Stimulated activated CD4-positive, alpha-beta T cell treated with anti-CD3 and anti-CD28 coated beads, Interleukin-12 subunit alpha, Interleukin-12 subunit beta, amount 100 ng/mL, for 48 hours (primary cell): ENCODE measurements at places on chromosomes 13 and 19.

DNA sequence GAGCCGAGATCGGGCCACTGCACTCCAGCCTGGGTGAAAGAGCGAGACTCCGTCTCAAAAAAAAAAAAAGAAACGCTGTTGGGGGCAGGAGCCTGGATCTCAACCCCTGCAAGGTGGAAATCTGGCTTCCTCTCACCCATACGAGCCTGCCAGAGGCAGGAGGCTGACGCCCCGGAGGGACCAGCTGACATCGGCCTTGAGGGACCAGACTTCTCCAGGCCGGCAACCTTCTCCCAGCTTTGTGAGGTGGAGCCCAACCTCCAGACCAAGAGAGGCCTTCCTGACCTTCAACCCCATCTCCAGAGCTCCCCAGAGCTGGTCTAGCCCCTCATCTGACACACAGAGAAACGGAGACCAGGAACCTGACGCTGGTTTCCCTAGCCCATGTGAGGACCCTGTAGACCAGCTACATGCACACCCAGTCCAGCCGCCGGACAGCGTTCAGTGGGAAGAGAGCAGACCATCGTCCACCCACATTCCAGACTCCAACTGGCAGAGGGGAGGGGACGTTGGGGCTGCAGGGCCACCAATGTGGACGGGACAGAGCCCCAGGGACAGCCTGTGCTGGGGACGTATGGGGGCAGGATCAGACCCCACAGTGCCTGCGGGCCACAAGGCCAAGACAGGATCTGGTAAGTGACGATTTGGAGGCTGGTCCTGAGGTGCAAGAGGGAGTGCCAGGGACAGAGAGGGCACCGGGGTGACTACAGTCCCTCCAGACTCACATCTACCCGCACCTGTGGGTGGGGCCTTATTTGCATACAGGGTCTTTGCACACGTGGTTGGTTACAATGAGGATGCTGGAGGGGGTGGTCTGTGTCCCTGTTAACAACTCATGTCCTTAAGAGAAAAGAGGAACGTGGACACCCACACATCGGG is 11.4 kb downstream of the SBNO2 start:
- DNase-seq: no peak

- DNase-seq: no peak
Measured at GRCh38 chr19:5864725-5865486, 5.4 kb downstream of the FUT5 start.

DNA sequence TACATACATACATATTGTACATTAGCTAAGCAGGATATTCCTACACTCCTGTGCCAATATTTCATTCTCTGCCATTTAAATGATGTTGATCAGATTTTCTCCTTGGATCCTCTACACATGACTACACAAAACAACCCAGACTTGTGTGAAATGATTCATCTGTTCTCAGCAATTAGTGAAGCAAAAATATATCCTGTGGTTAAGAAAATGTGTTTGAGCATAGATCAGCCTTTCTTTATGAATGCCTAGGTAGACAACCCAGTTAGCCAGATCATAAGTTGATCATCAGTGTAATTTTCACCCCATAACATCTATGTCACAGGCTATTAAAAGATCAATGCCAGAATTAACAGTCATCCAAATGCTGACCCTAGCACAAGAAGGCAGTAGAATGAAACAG is 275.2 kb upstream of the EDNRB start:
- no peak for DNase-seq

DNA sequence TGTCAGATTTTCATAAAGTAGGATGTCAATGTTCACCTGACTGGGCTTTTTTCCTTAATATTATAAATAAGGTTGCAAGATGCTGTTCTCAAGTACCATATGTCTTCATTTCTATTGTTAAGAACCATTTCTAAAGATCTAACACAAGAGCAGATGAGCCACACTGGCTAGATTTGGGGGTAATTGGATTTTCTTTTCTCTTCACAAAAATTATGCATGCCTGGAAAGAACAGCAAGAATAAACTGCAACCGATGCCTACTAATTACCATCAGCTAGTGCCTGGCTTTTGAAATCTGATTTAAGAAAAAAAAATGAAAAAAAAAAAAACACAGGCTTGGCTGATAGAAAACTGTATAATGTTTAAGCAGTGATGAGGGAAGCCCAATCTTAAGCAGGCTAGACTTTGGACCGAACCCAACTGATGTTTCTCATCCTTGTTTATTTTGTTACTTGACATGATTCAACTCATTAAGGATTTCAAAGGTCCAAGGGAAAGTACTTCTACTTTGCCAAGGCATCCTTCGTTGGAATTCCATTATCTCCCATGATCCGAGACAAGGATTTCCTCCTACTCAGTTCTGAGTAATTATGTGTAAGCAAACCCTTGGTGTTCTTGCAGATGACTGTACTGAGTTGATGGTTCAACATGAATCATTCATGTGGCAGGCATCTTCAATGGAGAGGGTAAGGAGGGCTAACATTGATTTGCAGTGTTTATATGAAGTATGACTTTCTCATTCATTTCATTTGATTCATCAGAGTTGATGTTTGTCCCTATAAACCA is 300.5 kb downstream of the SPRY2 start:
- no peak for DNase-seq

GRCh38 chr13:29483211-29483610 is 112.3 kb downstream of the SLC7A1 start:
- no peak for DNase-seq

GRCh38 chr13:36612230-36612629 is 61.6 kb upstream of the SERTM1 start:
- no peak for DNase-seq

GRCh38 chr13:85141401-85141800 is 657.8 kb downstream of the SLITRK6 start:
- no peak for DNase-seq

DNA sequence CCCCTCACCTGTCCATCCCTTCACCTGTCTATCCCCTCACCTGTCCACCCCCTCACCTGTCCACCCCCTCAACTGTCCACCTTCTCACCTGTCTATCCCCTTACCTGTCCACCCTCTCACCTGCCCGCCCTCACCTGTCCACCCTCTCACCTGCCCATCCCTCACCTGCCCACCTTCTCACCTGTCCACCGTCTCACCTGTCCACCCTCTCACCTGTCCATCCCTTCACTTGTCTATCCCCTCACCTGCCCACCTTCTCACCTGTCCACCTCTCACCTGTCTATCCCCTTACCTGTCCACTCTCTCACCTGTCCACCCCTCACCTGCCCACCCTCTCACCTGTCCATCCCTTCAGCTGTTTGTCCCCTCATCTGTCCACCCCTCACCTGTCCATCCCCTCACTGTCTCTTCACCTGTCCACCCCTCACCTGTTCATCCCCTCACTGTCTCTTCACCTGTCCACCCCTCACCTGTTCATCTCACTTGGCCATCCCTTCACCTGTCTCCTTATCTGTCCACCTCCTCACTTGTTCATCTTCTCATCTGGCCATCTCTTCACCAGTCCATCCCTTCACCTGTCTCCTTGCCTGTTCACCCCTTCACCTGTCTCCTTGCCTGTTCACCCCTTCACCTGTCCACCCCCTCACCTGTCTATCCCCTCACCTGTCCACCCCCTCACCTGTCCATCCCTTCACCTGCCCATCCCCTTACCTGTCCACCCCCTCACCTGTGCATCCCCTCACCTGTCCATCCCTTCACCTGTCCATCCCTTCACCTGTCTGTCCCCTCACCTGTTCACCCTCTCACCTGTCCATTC is 12.7 kb upstream of the KANK2 start:
- DNase-seq: no peak

DNA sequence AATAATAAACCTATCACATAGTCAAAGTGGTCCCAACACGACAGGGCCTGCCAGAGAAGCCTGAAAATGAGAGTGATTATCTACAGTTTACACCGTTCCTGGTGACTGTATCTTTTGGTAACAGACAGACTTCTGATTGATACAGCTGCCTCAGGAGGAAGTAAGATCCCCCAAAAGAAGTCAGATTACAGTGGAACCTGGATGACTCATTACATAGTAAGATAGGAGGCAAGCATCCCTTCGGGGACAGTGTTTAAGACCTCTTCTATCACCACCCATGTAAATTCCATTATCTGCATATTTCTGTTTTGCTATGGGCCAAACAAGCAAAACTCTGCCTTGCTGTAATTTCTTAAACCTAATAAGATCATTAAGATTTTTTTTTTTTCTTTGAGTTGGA is 44.0 kb upstream of the FLT1 start:
- no peak for DNase-seq

DNA sequence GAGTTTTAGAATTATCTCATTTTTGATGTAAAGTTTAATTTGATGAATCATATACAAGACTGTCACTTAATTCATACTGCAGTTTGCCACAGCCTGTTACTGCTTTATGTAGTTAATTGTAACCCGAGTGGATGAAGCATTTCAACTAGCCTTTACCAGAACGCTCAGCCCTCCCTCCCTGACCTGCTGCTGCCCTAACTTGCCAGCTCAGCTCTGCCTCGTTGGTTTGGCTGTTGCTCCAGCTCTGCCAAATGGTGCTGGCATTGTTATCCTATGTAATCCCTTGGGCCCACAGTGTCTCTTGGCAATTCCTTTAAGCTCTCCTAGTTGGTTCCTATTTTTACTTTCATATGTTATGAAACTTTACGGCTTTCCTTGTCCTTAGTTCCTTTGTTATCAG is 113.3 kb downstream of the LMO7 start:
- no peak for DNase-seq

DNA sequence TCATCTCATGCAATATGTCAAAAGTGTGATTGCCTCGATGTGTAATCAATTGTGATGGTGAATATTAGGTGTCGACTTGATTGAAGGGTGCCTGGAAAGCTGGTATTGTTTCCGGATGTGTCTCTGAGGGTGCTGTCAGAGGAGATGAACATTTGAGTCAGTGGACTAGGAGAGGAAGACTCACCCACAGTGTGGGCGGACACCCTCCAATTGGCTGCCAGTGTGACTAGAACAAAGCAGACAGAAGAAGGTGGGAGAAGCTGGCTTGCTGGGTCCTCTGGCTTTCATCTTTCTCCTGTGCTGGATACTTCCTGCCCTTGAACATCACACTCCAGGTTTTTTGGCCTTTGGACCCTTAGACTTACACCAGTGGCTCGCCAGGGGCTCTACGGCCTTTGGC is 15.5 kb upstream of the CABP5 start:
- DNase-seq: no peak

DNA sequence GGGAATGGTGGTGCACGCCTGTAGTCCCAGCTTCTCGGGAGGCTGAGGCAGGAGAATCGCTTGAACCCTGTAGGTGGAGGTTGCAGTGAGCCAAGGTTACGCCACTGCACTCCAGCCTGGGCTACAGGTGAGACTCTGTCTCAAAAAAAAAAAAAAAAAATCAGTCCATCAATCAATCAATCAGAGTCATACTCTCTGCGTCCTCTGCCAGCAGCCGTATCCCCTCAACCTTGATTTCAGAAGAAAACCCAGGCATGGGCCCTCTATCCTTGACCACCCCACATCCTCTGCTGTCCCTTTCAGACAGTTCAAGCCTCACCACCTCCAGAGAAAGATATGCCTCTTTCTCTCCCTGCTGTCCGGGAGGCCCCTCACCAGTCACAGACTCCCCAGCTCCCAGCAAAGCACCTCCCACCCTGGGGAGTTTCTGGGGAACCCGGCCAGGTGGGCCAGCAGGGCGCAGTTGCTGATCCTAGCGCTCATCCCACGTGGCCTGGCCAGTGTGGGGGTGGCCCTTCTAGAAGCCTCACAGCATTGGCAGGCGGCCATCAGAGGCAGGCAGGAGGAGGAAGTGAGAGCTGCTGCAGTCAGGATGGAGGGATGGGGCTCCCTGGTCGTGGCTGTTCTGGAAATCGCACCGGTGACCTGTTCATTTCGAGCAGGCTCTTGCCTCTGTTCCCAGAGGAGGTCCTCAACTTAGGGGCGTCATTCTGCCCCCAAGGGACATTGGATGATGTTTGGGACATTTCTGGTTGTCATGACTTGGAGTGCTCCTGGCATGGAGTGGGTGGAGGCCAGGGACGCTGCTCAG is 10.2 kb upstream of the JSRP1 start:
- no peak for DNase-seq

- no peak for DNase-seq
Measured at GRCh38 chr13:21436582-21436981, 22.5 kb downstream of the ZDHHC20 start.

GRCh38 chr19:40604647-40605215 is 3.6 kb downstream of the LTBP4 start:
- DNase-seq: no peak

GRCh38 chr13:111281751-111282311 is 38.6 kb upstream of the TEX29 start:
- no peak for DNase-seq

DNA sequence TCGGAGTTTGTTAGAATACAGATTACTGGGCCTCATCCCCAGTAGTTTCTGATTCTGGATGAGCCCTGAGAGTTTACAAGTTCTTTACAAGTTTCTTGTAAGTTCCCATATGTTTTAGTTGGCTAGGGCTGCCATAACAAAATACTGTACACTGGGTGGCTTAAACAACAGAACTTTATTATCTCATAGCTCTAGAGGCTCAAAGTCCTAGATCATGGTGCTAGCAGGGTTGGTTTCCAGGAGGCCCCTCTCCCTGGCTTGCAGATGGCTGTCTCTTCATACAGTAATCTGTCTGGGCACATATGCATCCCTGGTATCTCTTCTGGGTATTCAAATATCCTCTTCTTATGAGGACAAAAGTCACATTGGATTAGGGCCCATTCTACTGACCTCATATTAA is 167.2 kb downstream of the KLF5 start:
- no peak for DNase-seq

DNA sequence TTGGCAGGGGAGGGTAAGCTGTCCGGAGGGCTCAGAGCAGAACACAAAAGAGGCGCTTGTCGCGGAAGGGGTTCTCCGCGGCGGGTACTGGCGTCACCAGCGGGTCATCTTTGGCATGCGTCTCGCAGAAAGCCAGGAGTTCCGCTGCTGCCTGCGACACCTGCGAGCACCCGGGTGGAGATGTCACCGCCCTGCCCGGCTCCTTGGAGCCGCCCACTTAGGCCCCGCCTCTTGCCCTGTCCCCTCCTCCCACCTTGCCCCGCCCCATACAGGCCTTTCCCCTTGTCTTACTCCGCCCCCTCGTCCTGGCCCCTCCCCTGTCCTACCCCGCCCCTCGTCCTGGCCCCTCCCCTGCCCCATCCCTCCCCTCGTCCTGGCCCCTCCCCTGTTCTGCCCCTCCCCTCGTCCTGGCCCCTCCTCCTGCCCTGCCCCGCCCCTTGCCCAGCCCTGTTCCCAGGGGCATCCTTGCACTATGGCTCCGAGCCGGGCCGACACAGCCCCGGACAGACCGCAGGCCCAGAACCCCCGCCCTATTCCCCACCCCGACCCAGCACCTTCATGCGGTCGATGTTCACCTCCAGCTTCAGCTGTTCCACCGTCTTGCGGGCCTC is 1.9 kb downstream of the GNG8 start:
- DNase-seq: peak; percentile 96

GRCh38 chr13:75341028-75341427 is 140.9 kb downstream of the TBC1D4 start:
- no peak for DNase-seq

- DNase-seq: no peak
Measured at GRCh38 chr13:92677571-92677970, 549.0 kb upstream of the GPC6 start.

- no peak for DNase-seq
Measured at GRCh38 chr19:37699057-37699456, 20.5 kb downstream of the ZNF607 start.

- no peak for DNase-seq
Measured at GRCh38 chr19:14033946-14034345, 2.4 kb downstream of the IL27RA start.
